ENCODE measurements at places on chromosomes 2 and 18.
A peak's percentile ranks its signal among the peaks of the same experiment; 100 is the strongest.

GRCh38 chr2:85826990-85827878 lies 61.6 kb downstream of the ST3GAL5 start:
- peak; percentile 66 for DNase-seq

DNA sequence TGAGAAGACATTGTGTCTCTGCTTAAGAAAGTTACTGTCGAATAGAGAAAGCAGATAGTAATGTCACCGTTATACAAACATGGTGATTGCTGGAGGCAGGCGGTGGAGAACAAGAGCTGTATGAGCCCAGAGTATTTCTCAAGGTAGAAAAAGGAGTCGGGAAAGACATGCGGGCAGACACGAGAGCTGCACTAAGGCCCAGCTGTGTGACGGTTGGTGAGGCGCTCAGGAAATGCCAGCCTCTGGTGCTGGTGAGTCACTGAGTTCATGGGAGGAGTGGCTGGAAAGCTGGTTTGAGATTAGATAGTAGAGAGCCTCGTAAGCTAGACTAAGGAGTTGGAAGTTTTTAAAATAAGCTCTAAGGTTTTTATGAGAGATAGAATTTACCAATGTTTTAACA lies 390.9 kb upstream of the TRIB2 start:
- peak; percentile 84 for DNase-seq

GRCh38 chr2:239173301-239173700 lies 227.5 kb downstream of the HDAC4 start:
- no peak for DNase-seq

DNA sequence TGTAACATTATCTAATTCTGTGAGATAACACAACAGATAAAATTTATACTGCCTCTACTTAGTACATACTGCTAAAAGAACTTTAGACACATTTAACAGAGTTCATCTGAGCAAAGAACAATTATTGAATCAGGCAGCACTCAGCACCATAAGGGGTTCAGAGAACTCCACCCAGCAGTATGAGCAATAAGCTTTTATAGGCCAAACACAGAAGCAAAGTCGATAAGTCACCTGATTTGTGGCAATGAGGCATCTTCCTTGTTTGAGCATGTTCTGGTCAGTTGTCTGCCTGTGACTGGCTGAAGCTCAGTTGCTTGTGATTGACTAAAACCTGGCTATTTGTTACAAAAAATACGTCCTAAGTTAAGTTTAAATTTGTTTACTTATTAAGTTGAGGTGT lies 746.1 kb upstream of the DDX18 start:
- no peak for DNase-seq

- DNase-seq, result no peak
These were observed 42.2 kb downstream of the TAF4B start for GRCh38 chr18:26268454-26268853.

DNA sequence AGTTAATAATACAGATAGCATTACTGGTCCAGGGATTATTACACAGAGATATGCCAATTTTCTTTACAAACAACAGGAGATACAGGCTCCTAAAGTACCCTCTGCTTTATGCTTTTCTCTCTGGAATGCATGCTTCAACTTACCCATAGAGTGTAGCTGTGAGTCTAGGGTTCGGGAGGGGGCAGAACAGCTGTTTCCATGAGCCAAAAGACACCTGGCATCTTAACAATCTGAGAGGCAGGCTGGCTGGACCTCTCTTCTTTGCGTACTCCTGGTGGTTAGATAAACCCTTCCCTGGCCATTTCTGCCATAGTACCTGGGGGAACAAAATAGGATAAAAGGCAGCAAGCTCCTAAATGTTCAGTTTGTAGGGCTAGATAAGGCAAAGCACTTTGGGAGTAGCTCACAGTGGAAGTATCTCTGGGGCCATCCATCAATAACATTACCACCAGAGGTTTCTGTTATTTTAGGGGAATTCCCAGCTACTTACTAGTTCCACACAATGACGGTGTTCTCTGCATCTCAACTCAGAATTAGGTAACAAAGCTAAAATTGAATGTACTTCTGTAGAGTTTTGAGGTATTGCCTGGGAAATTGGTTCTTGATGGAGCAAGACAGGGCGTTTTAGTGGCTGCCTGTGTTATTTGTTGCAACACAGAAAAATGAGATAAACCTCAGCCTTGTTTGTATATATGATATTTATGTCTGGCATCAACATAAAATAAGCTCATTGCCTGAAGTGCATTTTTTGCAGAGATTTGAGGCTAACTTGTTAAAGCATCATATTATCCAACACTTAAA lies 6.2 kb upstream of the CCDC85A start:
- DNase-seq, result no peak

DNA sequence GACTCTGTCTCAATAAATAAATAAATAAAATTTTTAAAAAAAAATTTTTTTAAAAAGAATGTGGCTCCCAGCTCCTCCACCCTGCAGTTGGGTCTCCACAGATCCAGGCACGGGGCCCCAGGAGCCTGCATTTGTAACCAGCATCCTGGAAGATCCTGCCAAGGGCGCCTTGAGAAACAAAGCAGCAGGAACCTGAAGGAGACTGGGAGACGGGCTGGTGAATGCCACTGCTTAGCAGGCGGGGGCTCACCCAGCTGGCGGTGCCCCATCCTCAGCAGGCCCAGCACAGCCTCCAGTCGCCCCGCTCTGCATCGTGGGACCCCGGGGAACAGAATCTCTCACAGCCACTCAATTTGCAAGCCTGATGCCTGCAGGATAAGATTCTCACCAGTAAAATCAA lies 187.5 kb upstream of the SALL3 start:
- no peak for DNase-seq

DNA sequence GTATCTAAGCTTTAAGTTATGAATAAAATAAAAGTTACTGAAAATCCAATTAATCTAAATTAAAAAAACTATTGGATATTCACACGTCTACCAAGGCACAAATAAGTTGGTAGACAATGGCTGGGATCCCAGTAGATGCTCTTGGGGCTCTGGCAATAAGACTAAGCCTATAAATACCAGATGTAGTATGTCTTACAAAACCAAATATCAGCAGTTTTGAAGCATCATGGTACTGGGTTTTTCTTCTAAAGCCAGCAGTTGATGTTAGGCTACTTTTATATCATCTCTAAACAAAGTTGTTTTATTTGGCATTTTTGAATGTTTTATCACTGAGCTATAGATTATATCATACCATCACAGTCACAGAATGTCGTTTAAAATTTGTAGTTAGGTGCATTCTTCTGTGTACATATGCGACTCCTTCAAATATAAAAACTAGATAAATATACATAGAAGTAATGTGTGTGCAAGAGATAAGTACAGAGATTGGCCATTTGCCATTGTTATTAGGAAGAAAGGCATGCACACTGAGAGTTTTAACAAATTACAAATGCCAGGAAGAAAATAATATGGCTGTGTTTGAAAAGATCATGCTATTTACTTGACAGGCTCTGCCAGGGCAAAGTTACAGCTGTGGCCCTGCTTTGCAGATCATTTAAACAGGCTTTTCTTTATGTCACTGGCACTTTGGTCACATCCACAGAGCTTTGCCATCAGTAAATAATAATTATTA lies 21.6 kb upstream of the TMEM17 start:
- DNase-seq, result no peak

DNA sequence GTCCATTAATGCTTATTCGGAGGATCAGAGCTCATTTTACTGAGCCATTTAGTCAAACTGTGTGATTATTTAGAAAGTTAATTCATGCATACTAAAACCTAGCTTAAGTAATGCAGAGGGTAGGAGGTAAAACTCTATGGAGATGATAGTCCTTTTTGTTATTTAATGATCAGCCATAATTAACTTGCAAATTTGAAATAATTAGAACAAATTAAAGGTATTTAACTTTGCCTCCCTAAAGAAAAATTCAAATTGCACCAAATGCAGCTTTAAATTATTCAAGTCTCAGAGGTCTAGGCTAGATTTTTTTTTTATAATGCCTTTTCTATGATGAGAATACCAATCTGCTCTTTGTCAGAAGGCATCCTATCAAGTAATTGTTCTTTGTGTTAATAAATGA lies 310.9 kb downstream of the KIAA1328 start:
- DNase-seq, result no peak

- peak; percentile 69 for DNase-seq
These were observed 9.3 kb upstream of the LRRC30 start for GRCh38 chr18:7221424-7222155.

GRCh38 chr2:230010501-230010900 lies 58.2 kb downstream of the SLC16A14 start:
- no peak for DNase-seq

DNA sequence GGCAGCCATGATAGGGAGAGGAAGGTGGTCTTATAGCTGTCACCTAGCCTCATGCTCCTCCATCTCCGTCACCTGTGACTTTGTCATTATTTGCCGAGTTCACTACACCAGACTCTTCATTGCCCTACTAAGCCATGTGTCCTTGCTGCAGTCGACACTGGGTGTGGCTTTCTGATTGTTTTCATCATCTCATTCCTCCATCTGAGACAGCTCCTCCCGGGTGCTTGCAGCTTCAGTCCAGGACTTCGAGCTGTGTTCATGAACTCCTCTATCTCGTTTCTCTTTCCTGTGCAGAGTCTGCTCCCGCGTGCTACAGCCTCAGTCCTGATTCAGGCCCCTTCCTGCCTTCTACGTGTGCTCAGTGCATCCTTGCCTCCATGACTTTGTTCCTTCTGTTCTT lies 295.1 kb upstream of the TNP1 start:
- DNase-seq, result no peak

DNA sequence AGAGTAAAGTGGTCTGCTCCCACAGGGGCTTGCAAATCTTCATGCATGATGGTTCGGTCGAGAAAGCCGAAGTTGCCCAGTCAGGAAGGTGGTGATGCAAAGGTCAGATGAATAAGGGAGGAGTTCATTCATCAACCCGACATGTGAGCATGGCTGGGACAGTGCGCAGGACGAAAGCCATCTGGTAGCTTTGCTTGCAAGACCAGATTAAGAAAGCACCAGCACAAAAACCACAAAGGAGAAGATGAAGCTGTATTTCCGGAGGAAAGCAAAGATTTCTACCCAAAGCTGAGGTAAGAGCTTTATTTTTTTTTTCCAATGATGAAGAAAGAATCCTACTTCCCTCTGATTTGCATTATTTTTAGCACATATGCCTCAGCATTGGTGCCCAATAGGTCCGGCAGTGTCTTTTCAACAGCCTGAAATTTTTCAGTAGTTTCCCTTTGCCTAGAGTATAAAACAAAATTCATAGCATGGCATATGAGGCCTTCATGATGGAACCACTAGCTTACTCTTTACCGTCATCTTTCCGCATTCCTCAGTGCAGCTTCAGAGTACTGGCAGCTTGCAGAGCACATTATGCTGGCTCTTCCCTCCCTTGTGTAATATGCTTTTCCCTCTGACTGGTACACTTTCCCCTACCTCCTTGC lies 112.0 kb upstream of the THOC1 start:
- DNase-seq, result no peak

DNA sequence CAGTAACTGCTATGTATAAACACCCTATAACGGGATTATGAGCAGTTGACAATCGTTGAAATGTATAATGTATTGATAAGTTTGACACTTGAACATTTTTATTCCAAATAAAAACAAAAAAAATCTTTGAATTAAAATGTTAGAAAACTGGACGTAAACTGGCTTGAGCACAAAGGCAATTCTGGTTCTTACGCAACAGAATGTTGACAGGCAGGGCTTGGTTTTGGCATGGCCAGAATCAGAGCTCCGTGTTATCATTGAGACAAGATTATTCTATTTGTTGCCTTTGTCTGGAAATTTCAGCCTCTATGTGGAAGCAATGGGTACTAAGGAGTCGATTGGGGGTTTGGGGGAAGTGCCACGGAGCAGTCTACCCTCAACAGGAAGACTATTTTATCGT lies 1028.6 kb upstream of the ZEB2 start:
- no peak for DNase-seq

DNA sequence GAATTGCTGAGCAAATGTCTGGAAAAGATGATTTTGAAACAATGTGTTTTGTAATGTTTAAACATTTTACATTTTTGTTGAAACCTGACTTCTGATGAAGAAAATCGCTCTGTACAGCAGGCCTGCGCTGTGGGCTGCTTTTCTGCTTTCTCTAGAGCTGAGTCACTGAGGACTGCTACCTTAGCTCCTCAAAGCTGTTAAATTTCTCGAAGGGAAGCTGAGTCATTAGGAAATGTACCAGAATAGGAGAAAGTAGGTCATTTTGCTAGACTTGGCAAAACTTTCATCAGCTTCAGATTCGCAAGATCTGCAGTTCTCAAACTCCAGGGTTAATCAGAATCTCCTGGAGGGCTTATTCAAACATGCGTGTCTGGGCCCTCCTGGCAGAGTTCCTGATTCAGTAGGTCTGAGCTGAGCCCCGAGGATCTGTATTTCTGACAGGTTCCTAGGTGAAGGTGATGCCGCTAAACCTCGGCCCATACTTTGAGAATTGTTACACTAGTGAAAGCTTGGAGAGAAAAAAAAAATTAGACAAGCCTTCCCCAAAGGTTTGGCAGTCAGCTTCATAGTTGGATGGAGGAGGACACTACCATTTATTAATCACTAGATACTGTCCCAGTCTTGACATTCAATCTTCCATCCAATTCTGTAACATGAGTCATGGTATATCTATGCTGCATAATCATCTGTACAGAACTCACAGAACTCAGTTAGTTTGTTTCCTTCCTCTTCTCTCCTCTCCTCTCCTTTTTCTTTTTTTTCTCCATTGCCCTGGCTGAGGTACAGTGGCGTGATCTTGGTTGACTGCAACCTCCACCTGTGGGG lies 297.6 kb downstream of the PARD3B start:
- peak; percentile 92 for DNase-seq

DNA sequence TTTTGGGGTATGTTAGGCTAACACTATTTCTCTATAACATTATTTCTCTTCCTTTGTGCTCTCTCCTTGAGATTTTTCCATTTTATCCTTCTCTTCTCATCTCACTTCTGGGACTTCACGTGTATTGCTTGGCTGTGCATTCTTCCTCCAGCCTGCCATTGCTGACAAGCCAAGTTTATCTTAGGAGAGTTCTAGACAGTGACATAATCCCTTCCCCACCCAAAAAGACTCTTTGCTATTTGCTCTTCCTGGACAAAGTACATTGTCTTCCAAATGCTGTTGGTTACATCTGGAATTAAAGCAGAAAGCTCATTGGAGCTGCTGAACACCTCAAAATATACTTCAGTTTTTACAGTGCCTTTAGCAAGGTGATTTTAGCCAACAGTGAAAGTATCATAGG lies 8.9 kb downstream of the TSPYL6 start:
- DNase-seq, result peak; percentile 43

DNA sequence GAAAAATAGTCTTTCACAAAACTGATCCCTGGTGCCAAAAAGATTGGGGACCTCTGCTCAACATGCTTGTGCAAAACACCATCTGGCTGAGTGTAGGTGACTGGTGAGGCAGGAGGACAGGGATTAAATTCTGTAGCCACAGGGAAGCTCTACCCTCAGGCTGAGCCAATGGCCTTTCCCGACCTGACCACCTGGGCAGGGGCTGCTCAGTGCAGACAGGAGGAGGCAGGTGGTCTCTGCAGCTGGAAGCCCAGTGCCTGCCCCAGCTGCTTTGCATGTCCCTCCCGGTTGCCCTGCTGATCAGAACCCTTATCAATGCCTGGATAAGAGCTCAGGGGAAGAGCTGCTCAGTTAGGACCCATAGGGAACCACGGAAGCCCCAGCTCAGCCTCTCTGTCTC lies 235.3 kb downstream of the ANKRD36 start:
- DNase-seq, result no peak

Measured in fibroblast of skin of back (primary cell).